ENCODE measurements at places on chromosomes 6 and 20.

DNA sequence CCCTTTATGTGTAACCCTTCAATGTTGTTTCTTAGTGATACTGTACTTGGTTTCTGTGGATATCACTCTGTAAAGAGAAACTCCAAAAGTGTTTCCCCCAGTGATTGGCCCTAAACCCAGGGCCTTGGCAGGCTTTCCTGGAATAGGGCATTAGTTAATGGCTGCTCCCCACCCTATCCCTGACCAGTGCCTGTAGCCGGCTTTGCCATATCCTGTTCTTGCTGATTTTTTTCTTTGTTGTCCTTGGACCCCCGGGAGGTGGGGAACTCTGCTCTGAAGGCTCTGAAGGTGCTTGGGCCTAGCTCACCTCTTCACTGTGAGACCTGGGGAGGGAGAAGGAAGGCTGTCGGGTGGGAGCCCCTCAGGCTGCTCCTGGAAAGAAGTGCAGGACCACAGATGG is 120.1 kb downstream of the TCP11 start:
- no peak for DNase-seq

DNA sequence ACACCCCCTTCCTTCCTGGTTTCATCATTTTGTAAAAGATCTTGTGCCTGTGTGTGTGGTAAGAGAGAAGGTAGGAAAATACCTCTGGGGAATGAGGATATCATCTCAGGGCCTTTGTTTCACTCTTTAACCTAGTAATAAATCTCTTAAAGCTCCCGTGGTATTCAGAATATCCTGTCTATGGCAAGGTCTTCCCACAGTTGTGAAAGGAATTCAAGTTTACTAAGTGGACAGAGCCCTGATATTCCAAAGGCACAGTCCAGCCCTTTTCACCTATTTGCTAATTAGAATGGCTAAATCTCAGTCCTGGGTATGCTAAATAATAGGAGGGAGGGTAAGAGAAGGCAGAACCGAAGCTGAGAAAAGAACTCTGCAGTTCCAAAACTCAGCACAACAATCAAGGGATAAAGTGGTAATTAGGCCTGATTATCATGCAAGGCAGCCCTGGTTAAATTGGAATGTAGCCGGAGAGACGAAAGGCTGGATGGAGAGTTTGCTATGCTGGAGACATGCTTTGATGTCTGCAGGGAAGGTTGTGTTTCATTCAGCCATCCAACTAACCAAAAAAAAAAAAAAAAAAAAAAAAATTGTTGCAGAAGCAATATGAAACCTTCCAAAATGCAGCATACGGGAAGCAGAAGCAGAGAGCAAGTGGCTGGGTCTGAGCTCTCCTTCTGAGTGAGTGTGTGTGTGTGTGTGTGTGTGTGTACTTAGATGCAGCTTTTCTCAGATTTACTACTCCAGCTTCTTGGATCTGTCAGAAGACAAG is 28.5 kb upstream of the PIM1 start:
- DNase-seq: no peak

- no peak for DNase-seq
These were observed 45.9 kb downstream of the EPHA7 start for GRCh38 chr6:93373445-93373844.

DNA sequence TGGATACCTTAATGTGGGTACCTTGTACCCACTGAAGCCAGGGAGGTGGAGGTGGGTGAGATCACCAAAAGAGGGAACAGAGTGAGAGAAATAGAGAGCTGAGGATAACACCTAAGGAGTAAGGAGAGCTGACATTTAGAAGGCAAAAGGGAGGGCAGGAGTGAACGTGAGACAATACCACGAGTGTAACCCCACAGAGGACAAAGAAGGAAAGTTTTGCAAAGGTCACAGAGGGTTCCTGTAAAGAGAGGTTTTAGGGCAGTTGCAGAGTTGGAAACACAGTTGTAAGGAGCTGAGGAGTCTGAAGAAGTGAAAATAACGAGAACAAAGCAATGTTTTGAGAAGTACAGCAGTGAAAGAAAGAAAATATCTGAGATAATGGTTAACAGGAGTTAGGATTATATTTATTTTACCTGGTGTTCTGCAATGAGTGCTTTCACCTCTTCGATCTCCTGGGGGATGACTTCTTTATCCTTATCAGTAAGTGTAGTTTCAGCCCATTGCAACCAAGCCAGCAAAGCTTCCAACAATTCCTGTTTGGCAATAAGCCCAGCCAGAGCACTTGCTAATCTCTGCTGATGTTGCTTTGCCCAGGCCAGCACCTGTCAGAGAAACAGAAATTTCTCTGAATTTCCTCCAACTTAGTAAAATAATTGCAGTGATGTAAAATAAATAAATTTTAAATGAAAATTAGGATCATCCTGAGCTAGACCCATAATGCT is 166.8 kb downstream of the DST start:
- DNase-seq: no peak

DNA sequence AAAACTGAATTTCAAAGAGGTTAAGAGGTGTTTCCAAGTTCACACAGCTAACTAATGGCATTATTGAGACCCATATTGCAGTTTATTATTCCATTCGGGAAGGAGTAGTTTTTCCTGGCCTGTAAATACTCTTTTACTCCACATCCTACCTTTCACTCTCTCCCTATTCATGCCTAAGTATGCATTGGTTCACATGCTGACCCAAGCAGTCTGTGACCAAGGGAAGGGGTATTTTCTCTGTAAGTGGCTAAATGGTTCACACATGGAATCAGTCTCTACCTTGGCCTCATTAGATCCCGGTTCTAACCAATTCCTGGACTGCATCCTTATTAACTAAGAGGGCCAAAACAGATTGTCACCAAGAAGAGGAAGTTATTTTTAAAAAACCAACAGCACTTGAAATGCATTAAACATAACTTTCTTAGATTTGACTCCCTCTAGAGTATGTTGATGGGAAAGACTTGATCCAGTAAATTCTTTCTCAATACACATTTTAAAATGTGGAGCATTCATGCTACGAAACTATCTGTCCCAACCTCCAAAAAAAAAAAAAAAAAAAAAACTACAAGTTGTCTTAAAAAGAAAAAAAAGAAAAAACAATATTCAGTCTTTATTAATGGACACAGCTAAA is 17.8 kb upstream of the RSPO3 start:
- DNase-seq: no peak

GRCh38 chr6:135261872-135262725 is 81.0 kb downstream of the MYB start:
- DNase-seq: no peak

GRCh38 chr6:8192067-8192466 is 89.7 kb upstream of the EEF1E1 start:
- DNase-seq: no peak

Measured in CD4-positive, alpha-beta T cell treated with Interleukin-1 beta for 1 hour (primary cell).